NCI-H748 treated with DMSO at 0.1 percent for 48 hours (cell line): ENCODE measurements at places on chromosomes 6 and 20.

GRCh38 chr6:16725145-16725864 lies 36.0 kb downstream of the ATXN1 start:
- DNase-seq = no peak

GRCh38 chr6:6411115-6411514 lies 90.7 kb upstream of the F13A1 start:
- no peak for DNase-seq

GRCh38 chr6:41524634-41525011 lies 21.6 kb upstream of the FOXP4 start:
- no peak for DNase-seq

GRCh38 chr6:26249707-26249956 lies 115.4 kb upstream of the BTN3A2 start:
- DNase-seq = no peak

- no peak for DNase-seq
Observed at GRCh38 chr6:4059115-4059777, 19.7 kb downstream of the FAM217A start.

- no peak for DNase-seq
Observed at GRCh38 chr20:4134355-4134834, 119.0 kb upstream of the RNF24 start.

- DNase-seq = no peak
Observed at GRCh38 chr6:164990901-164991300, 318.5 kb downstream of the C6orf118 start.

DNA sequence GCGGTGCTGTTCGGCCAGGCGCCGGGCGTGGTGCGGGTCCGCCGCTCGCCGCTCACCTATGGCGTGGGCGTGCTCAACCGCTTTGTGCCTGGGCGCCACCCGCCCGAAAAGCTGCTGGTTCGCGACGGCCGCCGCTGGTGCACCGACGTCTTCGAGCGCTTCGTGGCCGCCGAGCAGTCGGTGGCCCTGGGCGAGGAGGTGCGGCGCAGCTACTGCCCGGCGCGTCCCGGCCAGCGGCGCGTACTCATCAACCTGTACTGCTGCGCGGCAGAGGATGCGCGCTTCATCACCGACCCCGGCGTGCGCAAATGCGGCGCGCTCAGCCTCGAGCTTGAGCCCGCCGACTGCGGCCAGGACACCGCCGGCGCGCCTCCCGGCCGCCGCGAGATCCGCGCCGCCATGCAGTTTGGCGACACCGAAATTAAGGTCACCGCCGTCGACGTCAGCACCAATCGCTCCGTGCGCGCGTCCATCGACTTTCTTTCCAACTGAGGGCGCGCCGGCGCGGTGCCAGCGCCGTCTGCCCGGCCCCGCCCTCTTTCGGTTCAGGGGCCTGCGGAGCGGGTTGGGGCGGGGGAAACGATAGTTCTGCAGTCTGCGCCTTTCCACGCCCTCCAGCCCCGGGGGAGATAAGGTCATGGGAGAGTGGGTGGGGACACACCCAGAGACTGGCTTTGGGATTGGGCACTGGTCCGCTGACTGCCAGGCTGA lies 15.7 kb downstream of the ADISSP start:
- peak; percentile 76 for DNase-seq

DNA sequence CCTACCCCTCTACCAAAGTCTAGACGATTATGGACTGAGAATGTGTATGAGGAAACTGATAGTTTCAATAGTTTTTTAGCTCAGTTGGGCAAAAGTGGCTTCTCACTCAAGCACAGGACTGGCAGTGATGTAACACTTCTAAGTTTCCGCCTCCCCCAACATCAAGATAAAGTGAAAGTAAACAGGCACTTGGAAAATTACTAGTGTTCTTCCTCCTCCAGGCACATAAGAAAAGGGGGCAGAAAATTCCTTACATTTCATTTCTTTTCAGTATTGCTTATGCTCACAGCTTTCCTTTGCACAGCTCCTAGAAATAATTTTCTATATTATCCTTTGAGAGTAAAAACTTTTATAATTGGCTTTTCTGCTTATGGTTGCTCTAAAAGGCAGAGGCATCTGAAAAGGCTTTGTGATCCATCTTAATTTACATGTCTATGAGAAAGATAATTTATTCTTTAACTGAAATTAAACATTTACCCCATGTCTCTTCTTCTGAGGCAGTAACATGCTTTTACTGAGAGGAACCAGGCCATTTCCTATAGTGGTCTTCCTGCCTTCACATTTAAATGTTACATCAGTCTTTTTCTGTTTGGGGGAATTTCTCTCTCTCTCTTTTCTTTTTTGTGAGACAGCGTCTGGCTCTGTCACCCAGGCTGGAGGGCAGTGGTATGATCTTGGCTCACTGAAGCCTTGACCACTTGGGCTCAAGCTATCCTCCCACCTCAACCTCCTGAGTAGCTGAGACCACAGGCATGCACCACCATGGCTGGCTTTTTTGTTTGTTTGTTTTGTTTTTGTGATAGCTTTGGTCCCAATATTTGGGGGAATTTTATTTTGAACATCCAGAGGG lies 65.0 kb upstream of the EEF1A1 start:
- DNase-seq = no peak

- DNase-seq = peak; percentile 49
Observed at GRCh38 chr20:33663161-33664084, 1.3 kb downstream of the C20orf144 start.

DNA sequence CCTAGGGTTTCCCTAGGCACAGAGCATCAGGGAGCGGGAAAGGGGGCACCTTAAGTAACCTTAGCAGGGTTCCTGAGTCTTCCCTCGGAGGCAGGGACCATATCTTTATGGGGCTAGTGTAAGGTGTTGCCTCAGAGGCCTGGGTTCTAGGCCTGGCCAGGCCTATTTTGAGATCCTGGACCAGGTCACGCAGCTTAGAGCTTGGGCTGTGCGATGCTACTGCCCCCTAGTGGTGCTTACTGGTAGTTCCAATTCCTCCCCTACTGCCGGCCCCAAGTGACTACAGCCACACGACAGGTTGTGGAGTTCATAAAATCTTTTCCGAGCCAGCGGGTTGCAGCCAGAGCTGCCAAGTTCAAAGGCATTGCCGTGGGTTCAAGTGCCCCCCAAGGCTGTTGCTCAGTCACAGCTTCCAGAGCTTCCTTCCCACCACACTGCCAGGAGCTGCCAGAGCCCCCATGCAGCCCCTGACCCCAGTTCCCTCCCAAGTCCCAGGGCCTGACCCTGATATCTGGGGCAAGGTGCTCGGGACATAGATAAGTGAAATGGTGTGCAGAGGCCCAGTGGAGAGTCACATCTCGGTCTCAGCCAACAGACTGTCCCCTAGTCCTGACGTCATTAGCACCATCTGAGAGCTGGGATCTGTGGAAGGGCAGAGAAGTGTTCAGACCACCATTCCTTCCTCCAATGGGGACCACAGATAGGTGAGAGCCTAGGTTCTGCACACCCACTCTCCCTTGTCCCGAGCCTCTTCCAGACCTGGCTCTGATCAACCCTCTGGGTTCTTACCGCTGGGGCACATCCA lies 3.3 kb downstream of the LRRC73 start:
- DNase-seq = peak; percentile 85

- no peak for DNase-seq
Observed at GRCh38 chr6:42383421-42384205, 68.1 kb downstream of the TRERF1 start.

GRCh38 chr20:4230651-4231050 lies 215.3 kb upstream of the RNF24 start:
- DNase-seq = no peak
